ENCODE measurements at places on chromosomes 5 and 9. TPM values are rescaled to one million over a fixed set of nuclear protein-coding genes. Genes with fewer than 3 reads are reported as not detected.

IL7R gene
- total RNA-seq = 0.50 TPM

GRCh38 chr5:44911501-44911900, 102.8 kb downstream of the MRPS30 start:
- H3K4me1 ChIP-seq = no peaks in the 10 kb centered on the region
- no peak overlapping the region for H3K27ac ChIP-seq
- no peak overlapping the region for H3K4me3 ChIP-seq
- H3K36me3 ChIP-seq = no peaks in the 10 kb centered on the region
- no peak for DNase-seq

DNA sequence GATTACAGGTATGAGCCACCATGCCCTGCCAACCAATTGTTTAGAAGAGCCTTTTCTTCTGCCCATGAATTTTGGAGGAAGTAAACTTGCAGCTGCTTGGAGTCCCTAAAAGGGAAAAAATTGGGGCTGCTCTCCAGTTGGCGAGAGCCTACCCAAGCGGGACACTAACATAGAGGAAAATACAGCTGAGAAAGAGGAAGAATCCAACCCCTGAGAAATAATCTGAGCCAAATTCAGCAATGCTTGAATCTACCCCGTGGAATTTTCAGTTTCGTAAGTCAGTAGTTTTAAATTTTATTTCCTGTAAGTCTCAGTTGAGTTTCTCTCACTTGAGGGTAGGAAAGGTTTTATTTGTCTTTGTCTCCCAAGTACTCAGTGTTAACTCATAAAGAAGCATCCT, 30.4 kb upstream of the UBTD2 start:
- no peaks in the 10 kb centered on the region for H3K36me3 ChIP-seq
- no peaks in the 10 kb centered on the region for H3K4me1 ChIP-seq
- no peak overlapping the region for H3K4me3 ChIP-seq
- DNase-seq = no peak

DNA sequence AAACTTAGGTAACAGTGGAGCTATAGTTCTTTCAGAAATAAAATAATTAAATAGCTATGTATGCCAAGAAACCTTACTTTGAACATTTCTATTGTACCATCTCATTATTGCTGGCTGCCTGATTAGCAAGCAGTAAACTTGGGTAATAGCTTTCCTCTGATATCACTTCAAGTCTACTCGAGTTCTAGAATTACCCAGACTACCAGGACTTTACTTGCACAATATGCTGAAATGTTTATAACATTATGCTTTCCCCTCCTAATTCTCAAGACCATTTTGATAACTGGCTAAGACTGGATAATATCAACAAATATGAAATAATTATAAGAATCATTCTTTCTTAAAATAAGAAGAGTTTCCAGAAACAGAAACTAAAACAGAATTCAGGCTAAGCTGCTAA, 512.6 kb downstream of the RAB3C start:
- no peaks in the 10 kb centered on the region for H3K4me1 ChIP-seq
- H3K27me3 ChIP-seq = no peaks in the 10 kb centered on the region
- no peaks in the 10 kb centered on the region for H3K36me3 ChIP-seq
- H3K4me3 ChIP-seq = no peak overlapping the region
- H3K27ac ChIP-seq = no peak overlapping the region
- DNase-seq = no peak

- H3K27ac ChIP-seq = no peak overlapping the region
- H3K27me3 ChIP-seq = no peaks in the 10 kb centered on the region
- H3K4me3 ChIP-seq = no peak overlapping the region
Observed at GRCh38 chr5:30392897-30393296, 800.6 kb upstream of the CDH6 start.

- no peak overlapping the region for H3K4me3 ChIP-seq
- no peak overlapping the region for H3K27ac ChIP-seq
- no peaks in the 10 kb centered on the region for H3K27me3 ChIP-seq
- no peak for DNase-seq
Observed at GRCh38 chr5:138661991-138662434, 86.8 kb upstream of the HSPA9 start.

DNA sequence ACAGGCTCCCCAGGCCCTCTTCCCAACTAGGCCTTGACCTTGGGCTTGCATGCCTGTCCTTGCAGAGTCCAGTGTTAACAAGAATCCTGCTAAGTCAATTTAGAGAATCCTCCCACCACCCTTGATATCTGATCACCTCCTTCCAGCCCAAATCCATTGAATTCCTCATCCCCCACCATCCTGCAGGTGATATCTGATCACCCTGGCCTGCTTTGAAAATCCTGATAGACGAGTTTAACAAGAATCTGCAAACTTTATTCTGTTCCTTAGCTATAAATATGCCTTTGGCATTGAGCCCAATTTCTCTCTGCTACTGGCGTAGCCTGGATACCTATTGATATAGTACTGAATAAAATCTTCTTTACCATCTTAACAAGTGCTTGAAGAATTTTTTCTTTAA, 125.5 kb downstream of the DIRAS2 start:
- H3K27ac ChIP-seq = no peak overlapping the region
- H3K4me1 ChIP-seq = no peaks in the 10 kb centered on the region
- no peak overlapping the region for H3K4me3 ChIP-seq
- DNase-seq = no peak

GRCh38 chr9:124493794-124494479, 13.3 kb downstream of the NR5A1 start:
- DNase-seq = no peak
- H3K27ac ChIP-seq = no peak overlapping the region
- H3K4me1 ChIP-seq = no peaks in the 10 kb centered on the region
- no peak overlapping the region for H3K4me3 ChIP-seq
- H3K27me3 ChIP-seq = peaks cover 17% of the 10 kb centered on the region
- H3K36me3 ChIP-seq = peaks cover 3% of the 10 kb centered on the region

PPIP5K2 gene
- total RNA-seq = 133 TPM

ZNF782 gene
- total RNA-seq = 13.8 TPM

- peaks cover 31% of the 10 kb centered on the region for H3K4me1 ChIP-seq
- no peak overlapping the region for H3K4me3 ChIP-seq
- H3K36me3 ChIP-seq = no peaks in the 10 kb centered on the region
- no peak for DNase-seq
- peaks cover 31% of the 10 kb centered on the region for H3K27me3 ChIP-seq
- H3K27ac ChIP-seq = no peak overlapping the region
Observed at GRCh38 chr5:179346401-179346800, 1.1 kb upstream of the ADAMTS2 start.

GRCh38 chr5:41325074-41325473, 111.7 kb upstream of the C6 start:
- H3K27ac ChIP-seq = no peak overlapping the region
- no peaks in the 10 kb centered on the region for H3K27me3 ChIP-seq
- no peak overlapping the region for H3K4me3 ChIP-seq
- H3K4me1 ChIP-seq = no peaks in the 10 kb centered on the region

GRCh38 chr9:89695441-89695891, 90.7 kb downstream of the GADD45G start:
- no peak overlapping the region for H3K4me3 ChIP-seq
- H3K4me1 ChIP-seq = peaks cover 8% of the 10 kb centered on the region
- no peaks in the 10 kb centered on the region for H3K36me3 ChIP-seq
- DNase-seq = no peak

- no peaks in the 10 kb centered on the region for H3K27me3 ChIP-seq
- H3K36me3 ChIP-seq = no peaks in the 10 kb centered on the region
- no peak overlapping the region for H3K4me3 ChIP-seq
- DNase-seq = no peak
Observed at GRCh38 chr9:110994771-110995241, 43.5 kb downstream of the LPAR1 start.

BAAT gene
- total RNA-seq = 0.22 TPM

- no peak overlapping the region for H3K27ac ChIP-seq
- peaks cover 4% of the 10 kb centered on the region for H3K4me1 ChIP-seq
- DNase-seq = no peak
- H3K36me3 ChIP-seq = no peaks in the 10 kb centered on the region
- no peak overlapping the region for H3K4me3 ChIP-seq
Observed at GRCh38 chr5:119360905-119361593, 5.2 kb downstream of the TNFAIP8 start.

AK3 gene
- 58.1 TPM for total RNA-seq

PHF2 gene
- 23.3 TPM for total RNA-seq

DNA sequence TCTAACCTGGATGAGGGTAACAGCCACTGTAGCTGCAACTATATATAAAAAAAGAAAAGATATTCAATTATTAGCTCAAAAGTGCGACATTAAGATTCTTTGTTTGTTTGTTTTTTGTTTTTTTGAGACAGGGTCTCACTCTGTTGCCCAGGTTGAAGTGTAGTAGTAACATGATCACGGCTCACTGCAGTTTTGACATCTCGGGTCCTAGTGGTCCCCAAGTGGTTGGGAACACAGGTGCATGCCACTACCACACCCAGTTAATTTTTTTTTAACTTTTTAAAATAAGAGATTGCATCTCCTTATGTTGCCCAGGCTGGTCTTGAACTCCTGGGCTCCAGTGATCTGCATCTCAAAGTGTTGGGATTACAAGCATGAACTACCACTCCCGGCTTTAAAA, 61.8 kb downstream of the MEF2C start:
- H3K27me3 ChIP-seq = no peaks in the 10 kb centered on the region
- no peak overlapping the region for H3K27ac ChIP-seq
- DNase-seq = no peak
- no peak overlapping the region for H3K4me3 ChIP-seq
- no peaks in the 10 kb centered on the region for H3K36me3 ChIP-seq
- no peaks in the 10 kb centered on the region for H3K4me1 ChIP-seq

All from spinal cord (tissue), 10 donors.